Tibial nerve (tissue), 4 donors: ENCODE measurements at places on chromosomes 13 and 19.

GRCh38 chr19:56596676-56597075, 1.6 kb downstream of the ZNF71 start:
- DNase-seq: no peak

DNA sequence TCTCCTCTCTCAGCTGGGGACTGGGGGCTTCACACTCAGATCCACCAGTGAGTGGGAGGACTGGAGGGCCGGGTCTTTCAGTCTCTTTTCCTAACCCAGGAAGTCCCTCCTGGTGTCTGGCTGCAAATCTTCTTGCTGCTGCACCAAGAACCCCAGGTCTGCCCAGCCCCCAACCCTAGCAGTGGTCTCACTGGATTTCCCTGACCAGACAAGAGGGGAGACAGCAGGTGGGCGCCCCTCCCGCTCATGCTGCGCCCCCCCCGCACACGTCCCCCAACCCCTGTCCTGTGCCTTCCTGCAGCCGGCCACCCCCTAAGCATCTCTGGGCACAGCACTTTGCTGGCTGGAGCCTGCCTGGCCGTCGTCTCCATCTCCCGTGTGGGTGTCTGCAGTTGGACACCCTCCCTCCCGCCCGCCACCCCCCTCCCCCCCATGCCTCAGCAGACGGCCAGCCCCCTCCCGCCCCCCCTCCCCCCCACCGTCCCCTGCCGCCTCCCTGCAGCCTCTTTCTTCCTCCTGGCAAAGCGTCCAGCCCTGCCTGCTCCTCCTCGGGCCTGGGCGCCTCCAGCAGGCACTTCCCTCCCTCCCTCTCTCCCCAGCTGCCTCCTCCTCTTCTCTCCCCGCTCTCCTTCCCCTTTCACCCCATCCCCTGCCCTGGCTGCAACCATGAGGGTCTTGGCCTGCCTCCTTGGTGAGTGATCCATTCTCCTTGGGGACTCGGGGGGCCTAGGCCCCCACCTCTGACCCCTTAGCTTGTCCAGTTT, at the start of gene SSC5D:
Gene SSC5D, plus strand, starts transcription at position 513 of the 764 bp plus-strand sequence. Its CDS starts 154 bp downstream, at position 667.
- no peak for DNase-seq

DNA sequence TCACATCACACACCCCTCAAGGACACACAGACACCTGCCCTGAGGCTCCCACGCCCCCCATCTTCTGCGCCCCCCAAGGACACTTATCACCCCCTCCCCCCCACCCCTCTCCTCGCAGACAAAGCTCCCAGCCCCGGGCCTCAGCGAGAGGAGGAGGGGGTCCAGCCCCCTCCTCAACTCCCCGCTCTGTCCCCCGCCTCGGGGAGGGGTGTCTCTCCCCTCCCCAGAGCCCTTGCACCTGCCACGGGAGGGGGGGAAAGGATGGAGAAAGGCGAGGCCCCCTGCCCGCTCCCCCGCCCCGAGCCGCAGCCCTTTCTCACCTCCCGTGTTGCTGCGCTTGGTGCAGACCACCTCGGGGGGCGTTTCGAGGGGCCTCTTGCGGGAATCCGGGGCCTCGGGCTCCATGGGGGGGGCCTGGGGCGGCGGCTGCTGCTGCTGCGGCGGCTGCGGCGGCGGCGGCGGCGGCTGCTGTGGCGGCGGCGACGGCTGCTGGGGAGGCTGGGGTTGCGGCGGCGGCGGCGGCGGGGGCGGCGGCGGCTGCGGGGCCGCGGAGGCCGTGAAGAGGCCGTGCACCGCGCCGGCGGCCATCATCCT, 621 bp downstream of the NOVA2 start:
- no peak for DNase-seq

GRCh38 chr19:1855040-1855827, 7.0 kb upstream of the REXO1 start:
- DNase-seq: peak; percentile 78

- no peak for DNase-seq
Observed at GRCh38 chr19:30807278-30807677, 435.1 kb downstream of the ZNF536 start.

DNA sequence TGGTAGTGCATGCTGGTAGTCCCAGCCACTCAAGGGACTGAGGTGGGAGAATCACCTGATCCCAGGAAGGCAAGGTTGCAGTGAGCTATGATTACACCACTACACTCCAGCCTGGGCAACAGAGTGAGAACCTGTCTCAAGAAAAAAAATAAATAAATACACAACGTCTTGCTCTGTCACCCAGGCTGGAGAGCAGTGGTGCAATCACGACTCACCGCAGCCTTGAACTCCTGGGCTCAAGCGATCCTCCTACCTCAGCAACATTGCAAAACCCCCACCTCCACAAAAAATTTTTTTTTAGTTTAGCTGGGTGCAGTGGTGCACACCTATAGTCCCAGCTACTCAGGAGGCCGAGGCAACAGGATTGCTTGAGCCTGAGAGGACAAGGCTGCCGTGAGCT, 8.8 kb downstream of the TPM4 start:
- DNase-seq: no peak

- DNase-seq: no peak
Observed at GRCh38 chr13:27201661-27202060, 30.1 kb upstream of the USP12 start.

DNA sequence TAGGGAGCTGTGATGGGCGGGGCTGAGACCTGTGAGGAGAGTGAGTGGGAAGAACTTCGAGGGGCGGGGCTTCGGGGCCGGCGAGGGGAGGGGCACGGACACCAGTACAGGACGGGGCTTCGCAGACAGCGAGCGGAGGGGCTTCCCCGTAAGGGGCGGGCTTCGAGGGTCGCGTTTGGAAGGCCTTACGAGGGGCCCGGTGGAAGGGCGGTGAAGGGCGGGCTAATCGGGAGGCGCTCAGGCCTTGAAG, 4.1 kb upstream of the EMP3 start:
- DNase-seq: peak; percentile 94

- DNase-seq: no peak
Observed at GRCh38 chr13:74288361-74288911, 154.2 kb upstream of the KLF12 start.

- no peak for DNase-seq
Observed at GRCh38 chr13:90896002-90896401, 451.5 kb upstream of the MIR17HG start.

DNA sequence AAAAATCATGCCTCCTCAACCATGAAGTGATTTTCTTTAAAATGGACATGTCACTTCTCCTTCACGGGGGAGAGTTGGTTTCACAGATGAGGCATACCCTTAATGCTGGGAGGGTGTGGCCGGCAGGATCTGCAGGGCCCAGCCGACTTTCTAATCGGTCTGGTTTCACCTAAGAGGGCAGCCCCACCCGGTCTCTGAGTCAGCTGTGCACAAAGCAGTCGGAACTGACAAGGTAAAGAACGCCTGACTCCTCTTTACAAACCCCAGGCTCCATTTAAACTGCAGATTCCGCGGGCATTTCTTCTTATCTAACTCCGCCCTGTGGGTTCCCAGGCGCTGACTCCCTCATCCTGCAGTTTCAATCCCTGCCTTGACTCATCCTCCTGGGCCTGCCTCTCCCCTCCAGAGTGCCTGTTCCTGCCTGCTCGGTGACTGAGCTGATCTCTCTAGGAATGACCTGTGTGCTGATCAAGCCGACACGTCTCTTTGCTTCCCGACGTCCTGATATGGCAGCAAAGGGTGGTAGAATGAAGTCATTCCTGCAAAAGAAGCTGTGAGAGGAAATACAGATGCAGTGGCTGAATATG, 63.4 kb downstream of the EFNB2 start:
- DNase-seq: no peak

DNA sequence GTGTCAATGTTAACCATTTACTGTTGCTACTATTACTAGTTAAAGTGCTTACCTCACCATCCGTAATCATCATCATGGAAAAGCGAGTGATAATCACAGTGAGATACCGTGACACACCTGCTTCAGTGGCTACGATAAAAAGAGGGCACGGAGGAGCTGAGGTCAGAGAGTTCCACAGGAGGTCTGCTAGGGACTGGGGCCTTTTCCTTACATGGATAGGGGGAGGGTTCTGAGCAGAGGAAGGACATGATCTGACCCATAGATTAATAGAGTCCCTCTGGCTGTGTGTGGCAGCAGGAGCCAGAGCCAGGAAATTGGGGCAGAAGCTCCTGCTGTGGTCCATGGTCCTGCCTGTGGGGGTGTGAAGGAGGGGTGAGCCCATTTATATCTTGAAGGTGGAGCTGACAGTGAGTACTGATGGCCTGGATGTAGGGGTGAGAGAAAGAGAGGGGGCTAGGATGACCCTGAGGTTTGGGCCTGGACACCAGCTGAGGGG, 136.7 kb downstream of the SIPA1L3 start:
- DNase-seq: no peak

- no peak for DNase-seq
Observed at GRCh38 chr19:56573914-56574313, 6.6 kb downstream of the ZNF470 start.

GRCh38 chr19:15457701-15458484, 6.5 kb downstream of the RASAL3 start:
- no peak for DNase-seq

GRCh38 chr13:51551416-51551815, 32.8 kb upstream of the WDFY2 start:
- DNase-seq: no peak

GRCh38 chr13:49497272-49497671, 1.5 kb downstream of the PHF11 start:
- DNase-seq: no peak

DNA sequence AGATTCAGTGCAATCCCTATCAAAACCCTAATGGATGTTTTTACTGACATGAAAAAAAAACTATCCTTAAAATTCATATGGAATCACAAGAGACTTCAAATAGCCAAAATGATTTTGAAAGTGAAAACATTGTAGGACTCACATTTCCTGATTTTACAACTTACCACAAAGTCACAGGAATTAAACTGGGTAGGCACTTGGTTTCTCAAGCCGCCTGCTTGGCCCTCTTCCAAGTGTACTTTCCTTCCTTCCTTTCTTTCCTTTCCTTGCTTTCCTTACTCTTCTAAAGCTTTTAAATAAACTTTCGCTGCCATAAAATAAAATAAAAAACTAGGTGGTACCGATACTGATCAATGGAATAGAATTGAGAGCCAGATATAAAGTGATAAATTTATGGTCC, 21.0 kb upstream of the CD33 start:
- no peak for DNase-seq

DNA sequence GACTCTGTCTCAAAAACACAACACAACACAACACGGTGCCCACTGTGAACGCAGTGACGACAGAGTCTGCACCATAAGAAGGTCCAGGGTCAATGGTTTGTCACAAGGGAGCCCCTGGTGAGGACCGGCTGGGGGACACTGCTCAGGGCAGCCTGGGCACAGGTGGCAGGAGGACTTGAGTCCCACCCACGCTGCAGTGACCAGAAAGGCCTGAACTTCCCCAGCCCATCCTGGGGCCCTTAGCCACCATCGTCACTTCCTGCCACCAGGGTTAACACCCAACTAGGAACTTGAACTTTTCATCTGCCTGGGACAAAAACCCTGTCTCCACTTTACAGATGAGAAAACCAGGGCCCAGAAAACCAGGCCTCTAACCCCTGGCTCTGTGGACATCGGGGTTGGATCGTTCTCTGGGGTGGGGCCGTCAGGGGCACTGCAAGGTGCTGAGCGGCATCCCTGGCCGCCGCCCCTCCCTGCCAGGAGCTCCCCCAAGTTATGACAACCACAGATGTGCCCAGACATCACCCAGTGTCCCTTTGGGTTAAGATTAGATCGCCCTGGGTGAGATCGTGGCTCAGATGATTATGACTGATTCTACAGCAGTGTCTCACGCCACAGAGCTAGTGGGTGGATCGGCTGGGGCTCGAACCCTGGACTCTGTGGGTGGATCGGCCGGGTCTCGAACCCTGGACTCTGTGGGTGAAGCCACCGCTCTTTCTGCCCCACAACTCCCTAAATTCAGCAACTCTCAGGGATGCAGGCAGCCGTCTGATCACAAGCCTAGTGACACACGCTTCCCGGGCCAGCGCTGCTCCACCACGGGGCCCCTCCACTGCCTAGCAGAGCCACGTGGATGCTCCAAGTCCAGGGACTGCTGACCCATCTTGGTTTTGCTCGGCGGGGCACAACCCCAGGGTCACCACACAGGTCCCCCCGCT, 14.0 kb downstream of the MOB3A start:
- DNase-seq: no peak

GRCh38 chr19:15200553-15201364, at the start of gene NOTCH3:
NOTCH3 (minus strand) TSS chr19:15200995; CDS start chr19:15200905, 90 bp downstream.
- DNase-seq: no peak

DNA sequence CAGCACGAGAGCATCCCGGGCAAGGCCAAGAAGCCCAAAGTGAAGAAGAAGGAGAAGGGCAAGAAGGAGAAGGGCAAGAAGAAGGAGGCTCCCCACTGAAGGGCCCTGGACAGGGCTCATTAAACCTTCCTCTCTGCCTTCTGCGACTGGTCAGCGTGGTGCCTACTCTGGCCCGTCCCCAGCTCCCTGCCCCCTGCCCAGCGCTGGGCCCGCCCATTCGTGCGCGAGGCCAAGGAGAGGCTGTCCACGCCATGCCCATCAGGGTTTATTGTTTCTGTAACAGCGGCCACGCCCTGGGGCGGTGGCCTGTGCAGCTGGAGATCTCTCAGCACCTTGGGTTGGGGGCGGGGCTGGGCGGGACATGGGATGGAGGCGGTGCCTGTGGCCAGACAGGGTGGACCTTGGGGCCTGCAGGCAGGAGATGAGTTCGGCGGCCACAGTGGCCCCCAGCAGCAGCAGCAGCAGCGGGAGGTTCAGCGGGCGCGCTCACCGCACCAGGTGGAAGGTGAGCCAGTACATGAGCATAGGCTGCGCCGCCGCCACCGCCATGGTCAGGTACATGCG, 897 bp downstream of the C19orf33 start:
- peak; percentile 51 for DNase-seq

DNA sequence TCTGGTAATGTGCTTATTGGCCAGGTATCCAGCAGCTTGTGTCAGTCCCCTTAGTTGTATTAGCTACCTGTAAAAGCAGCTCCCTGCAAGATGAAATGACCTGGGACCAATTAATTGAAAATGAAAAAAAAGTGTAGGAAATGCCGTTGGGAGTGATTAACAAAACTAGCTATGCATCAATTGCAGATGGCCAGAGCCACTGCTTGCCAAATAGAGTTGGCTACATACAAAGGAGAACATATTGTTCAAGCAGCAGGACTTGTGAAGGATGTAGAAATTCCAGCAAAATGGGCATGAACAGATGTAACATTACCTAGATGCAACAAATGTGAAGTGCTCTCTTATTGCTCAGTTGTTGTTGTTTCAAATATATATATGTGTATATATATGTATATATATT, 300.5 kb downstream of the PCDH17 start:
- no peak for DNase-seq

- peak; percentile 75 for DNase-seq
Observed at GRCh38 chr13:48001114-48001881, at the start of gene SUCLA2. SUCLA2 (minus strand) TSS chr13:48001273; CDS start chr13:48001269, 4 bp downstream.
